ENCODE measurements at places on chromosomes 4 and X. TPM values are rescaled to one million over a fixed set of nuclear protein-coding genes. Genes with fewer than 3 reads are reported as not detected.

Gene PPARGC1A
- 5.3 TPM for polyA plus RNA-seq

Gene SGCB
- polyA plus RNA-seq, result 35.0 TPM

Gene PLAC1
- 0.18 TPM for polyA plus RNA-seq

Gene SRPX2
- 28.8 TPM for polyA plus RNA-seq

Gene GPR119
- not detected for polyA plus RNA-seq

Gene TMPRSS11A
- 0.09 TPM for polyA plus RNA-seq

Gene ADH1C
- polyA plus RNA-seq, result 26.4 TPM

Gene SLC6A14
- polyA plus RNA-seq, result 0.14 TPM

Gene MAGEB10
- not detected for polyA plus RNA-seq

DNA sequence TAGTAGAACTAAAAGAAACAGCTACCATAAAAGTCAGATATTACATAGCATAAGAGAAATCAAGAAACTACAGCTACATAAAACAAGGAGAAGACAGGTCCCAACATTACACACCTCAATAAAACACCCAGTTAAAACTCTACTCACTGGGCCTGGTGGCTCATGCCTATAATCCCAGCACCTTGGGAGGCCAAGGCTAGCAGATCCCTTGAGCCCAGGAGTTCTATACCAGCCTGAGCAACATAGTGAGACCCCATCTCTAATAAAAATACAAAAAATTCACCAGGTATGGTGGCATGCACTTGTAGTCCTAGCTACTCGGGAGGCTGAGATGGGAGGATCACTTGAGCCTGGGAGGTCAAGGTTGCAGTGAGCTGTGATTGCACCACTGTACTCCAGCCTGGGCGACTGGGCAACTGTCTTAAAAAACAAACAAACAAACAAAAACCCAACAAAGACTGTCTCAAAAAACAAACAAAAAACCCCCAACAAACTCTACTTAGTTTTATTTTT lies 15.2 kb upstream of the TXLNG start:
- no peak for DNase-seq

DNA sequence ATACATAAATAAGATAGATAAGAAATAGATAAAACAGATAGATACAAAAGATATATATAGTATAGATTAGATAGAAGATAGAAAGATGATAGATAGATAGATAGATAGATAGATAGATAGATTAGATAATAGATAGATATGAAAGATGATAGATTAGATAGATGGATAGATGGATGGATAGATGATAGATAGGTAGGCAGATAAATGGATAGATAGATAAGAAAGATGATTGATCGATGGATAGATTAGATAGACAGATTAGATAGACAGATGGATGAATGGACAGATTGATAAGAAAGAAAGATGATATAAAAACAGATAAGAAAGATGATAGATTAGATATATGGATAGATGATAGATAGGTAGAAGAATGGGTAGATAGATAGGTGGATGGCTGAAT lies 90.3 kb downstream of the SMIM20 start:
- DNase-seq, result no peak

DNA sequence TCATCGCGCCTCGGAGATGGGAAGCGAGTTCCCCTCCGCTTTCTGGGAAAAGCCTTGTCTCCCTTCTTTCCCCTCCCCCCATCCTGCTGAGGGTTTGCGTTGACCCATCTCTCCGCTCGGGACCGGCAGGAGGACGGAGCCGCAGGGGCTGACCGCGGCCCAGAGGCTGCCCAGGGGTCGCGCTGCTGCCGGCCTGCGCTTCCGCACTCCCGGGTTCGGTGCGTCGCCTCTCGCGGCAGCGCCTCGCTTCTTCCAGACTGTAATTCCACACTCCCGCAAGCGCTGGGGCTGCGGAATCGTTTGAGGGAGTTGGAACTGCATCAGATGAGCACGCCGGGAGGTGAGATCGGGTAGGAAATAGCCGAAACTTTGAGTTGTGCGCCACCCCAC lies 88.3 kb downstream of the BCOR start:
- DNase-seq, result no peak

DNA sequence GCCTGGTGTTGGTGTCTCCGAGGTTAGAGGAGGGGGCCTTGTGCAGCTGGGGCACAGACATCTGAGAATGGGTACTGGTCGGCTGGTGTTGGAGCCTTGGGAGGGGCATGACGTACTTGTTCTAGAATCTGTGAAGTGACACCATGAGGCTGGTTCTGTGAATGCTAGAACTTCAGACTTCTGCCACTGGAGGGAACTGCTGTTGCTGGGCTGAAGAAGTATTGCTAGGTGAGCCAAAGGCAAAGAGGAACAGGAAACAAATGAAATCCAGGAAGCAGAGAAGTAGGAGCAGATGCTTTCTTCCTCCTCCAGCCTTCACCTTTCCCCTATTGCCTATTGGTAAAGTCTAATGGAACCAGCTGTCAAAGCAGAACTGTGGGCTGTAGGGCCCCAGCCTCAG lies 120.9 kb upstream of the DDIT4L start:
- no peak for DNase-seq

- peak; percentile 65 for DNase-seq
Measured at GRCh38 chr4:165799384-165799815, 73.6 kb upstream of the TLL1 start.

DNA sequence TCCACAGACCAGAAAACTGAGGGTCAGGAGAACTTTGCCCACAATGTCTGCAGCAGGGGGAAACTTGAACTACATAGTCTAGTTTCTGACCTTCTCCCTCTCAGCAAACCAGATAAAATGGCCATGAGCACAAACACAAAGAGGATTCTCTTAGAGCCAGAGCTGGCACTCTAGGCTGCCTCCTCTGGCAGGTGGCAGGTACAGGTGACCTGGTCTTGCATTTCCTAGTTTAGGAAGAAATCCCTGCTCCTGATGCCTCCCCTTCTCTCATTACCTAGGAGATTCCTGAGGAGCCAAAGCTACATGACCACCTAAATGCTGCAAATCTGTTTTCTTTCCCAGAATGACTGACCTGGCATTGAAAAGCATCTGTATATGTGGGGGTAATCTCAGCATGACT lies 45.1 kb downstream of the ARHGEF9 start:
- DNase-seq, result no peak

- no peak for DNase-seq
Measured at GRCh38 chrX:53004811-53005210, 43.8 kb upstream of the GPR173 start.

GRCh38 chr4:129043523-129043922 lies 49.8 kb downstream of the SCLT1 start:
- peak; percentile 11 for DNase-seq

DNA sequence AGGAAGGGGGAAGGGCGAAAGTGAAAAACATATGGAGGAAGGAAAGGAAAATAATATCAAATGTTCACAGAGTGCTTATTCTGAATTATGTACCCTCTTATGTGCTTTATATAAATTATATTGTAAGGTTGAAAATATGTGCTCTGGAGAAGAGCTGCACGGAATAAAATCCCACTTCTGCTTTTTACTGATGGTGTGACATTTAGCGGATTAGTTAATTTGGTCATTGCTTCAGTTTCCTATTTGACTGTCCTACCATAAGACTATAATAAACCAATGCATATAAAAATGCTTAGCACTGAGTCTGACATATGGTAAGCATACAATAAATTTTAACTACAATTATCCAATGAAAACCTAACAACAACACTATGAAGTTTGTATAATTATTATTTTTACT lies 86.2 kb downstream of the NPFFR2 start:
- no peak for DNase-seq

- DNase-seq, result no peak
Measured at GRCh38 chr4:70768301-70768948, 46.7 kb downstream of the RUFY3 start.

- DNase-seq, result no peak
Measured at GRCh38 chr4:111921714-111922113, 223.5 kb upstream of the FAM241A start.

DNA sequence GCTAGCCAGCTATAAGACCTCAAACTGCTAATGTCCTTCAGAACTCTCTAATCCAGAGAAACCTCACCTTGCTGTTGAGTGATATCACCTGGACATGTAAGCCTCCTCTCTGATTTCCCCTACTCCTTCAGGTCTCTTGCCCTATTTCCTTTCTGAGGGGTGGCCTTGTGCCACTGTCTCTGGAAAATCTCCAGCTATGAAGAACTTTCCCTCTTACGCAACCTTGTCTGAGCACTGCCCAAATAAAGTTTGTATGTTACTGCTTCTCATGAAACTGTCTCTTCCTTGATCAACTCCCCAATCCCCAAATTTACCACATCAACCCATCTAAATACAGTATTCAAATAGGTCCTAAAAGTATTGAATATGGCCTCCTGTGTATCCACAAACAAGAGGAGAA lies 53.5 kb upstream of the VEGFD start:
- no peak for DNase-seq

- DNase-seq, result no peak
Measured at GRCh38 chr4:102586644-102587021, 85.5 kb downstream of the NFKB1 start.

- no peak for DNase-seq
Measured at GRCh38 chrX:119252716-119253115, 16.6 kb downstream of the PGRMC1 start.

GRCh38 chr4:19736968-19737756 lies 514.5 kb upstream of the SLIT2 start:
- no peak for DNase-seq

DNA sequence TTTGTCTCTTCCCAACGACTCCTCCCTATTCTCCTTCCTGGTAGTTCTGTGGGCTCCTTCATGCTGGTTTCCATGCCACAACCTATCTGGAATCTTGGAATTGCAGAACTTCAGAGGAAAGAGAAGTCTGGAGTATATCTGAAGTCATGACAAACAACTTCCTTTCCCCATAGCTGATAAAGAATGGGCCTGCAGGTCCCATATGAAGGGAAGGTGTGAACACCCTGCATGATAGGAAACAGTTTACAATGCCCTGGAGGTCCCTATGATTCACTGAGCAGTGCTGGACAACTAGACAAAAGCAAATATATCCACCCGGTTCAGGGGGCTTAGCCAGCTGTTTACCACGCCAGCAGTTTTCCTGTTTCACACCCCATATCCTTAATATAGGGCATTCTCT lies 19.4 kb downstream of the FAM9C start:
- DNase-seq, result no peak

DNA sequence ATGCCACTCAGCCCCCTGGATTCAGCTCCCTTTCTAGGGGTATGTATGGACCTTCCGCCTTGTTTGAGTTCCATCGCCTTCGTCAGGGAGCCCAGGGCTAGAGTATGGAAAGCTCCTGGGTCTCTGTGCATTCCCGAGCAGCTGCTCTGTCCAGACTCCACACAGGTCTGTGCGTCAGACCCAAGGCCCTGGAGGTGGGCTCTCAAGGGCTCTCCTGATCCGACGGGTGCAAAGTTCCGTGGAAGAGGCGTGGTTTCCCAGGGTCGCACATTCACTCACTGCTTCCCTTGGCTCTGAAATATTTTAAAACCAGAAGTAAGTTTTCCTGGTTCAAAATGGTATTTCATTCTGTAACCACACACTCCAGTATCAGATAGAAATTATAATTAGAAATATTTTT lies 863.2 kb downstream of the TRIML1 start:
- no peak for DNase-seq

DNA sequence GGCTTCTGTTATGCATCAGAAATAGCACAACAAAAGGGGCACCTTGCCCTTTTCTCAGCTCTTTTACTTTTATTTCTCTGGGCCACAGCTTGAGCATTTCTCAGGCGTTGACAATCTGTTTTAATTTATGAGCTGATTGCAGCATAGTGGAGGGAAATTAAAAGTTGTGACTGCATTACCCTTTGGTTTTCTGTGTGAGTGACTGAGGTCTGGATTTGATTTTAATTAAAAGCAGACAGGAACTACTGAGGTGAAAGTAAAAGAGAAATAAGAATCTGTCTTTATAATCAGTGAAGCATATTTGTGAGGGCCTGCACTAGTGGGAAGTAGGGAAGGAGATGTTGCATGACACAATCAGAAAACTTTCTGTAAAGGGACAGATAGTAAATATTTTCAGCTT lies 43.4 kb upstream of the GEMIN8 start:
- no peak for DNase-seq

GRCh38 chrX:139554991-139555675 lies 24.6 kb downstream of the F9 start:
- DNase-seq, result no peak

DNA sequence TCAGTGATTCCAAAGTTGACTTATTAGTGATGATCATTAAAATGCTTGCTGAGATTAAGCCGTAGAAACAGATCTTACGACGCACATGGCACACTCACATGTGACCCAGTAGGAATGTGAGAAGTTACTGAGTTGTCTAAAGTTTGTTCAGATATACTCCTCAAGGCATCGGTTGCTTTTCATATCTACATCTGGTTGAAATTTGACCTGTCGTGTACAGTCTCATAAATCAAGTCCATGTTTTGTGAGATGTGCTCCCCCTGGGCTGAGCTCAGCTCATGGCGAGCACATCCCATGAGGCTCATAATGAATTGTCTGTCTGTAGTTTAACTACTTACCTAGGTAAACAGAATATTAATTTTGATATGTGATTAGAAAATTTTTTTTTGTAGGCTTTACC lies 67.0 kb downstream of the TNIP2 start:
- DNase-seq, result no peak

GRCh38 chr4:98314791-98315565 lies 53.8 kb downstream of the RAP1GDS1 start:
- no peak for DNase-seq

DNA sequence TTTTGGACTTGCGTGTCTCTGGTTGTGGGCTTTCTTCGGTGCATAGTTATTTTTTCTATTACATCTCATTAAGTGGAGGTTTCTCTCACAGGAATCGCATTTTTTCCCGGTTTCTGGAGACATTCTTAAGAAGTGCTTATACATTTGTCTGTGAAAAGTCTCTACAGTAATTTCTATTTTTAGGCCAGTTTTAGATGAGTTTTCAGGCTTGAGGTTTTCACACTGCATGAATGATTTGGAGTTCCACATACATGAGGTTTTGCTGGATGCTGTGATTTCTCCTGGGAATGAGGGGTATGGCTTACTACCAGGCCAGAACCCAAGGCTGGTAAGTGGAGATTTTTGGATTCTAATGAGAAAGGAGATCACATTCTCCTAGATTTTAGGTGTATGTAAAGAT lies 422.6 kb upstream of the SLIT2 start:
- no peak for DNase-seq

- DNase-seq, result no peak
Measured at GRCh38 chrX:153938226-153938786, 3.5 kb upstream of the NAA10 start.

GRCh38 chr4:57154191-57154590 lies 44.0 kb upstream of the IGFBP7 start:
- DNase-seq, result no peak
